Coronary artery (tissue), 2 donors: ENCODE measurements at places on chromosomes 1 and 21.
A peak's percentile ranks its signal among the peaks of the same experiment; 100 is the strongest.

GRCh38 chr1:50658459-50659076 is 235.3 kb upstream of the DMRTA2 start:
- no peak for DNase-seq

GRCh38 chr1:233240829-233241682 is 54.5 kb downstream of the PCNX2 start:
- no peak for DNase-seq

- DNase-seq = peak; percentile 77
Measured at GRCh38 chr1:226736908-226737818, 1.9 kb downstream of the ITPKB start.

- no peak for DNase-seq
Measured at GRCh38 chr1:186611156-186611555, 69.1 kb downstream of the PTGS2 start.

DNA sequence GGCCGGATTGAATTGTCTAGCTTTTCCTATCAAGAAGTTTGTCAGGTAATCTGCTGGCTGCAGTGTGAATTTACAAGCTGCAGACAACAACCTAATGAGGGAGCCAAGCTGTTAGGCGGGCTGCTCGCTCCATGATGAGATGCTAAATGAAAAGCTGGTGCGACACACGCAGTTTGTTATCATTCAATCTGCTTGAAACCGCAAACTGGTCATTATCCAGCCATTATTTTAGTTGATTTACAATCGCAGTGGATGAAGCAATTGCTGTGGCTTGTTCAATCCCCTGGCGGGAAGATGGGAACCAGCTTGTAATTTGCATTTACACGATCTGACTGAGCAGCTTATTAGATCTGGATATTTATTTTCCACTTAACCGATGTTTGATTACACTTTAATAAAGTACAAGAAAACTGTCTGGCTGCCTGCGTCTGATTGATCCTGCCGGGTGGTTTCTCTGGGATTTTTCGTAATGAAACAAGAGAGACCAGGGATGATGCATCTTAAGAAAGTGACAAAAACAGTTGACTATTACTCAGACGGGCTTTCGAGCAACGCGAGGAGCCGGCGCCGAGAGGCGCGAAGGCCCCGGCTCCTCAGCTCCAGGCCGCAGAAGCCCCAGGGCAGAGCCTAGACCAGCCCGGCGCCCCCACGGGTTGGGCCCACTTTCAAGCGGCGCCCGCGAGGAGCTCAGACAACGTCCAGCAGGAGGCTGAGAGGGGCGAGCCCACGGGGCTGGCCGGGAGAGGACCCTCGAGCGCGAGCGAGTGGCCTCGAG is 118.0 kb upstream of the BARHL2 start:
- no peak for DNase-seq

DNA sequence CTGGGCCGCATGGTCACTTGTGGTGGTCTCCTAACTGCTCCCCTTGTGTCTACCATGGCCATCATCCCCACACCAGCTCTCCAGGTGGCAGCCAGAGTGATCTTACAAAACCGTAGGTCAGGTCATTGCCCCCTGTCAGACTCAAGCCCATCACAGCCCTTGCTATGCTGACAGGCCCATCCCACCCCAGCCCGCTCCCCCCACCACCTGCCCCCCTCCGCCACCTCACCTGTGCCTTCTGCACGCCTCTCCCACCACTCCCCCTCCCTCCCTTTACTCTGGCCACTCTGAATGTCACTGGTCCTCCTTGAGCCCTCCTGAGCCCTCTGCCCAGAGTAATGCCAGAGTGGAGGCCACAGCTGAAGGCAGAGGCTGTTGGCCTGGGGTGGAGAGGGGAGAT is 28.5 kb downstream of the TEX35 start:
- DNase-seq = peak; percentile 69

GRCh38 chr1:162566870-162567269 is 5.3 kb downstream of the UAP1 start:
- no peak for DNase-seq

DNA sequence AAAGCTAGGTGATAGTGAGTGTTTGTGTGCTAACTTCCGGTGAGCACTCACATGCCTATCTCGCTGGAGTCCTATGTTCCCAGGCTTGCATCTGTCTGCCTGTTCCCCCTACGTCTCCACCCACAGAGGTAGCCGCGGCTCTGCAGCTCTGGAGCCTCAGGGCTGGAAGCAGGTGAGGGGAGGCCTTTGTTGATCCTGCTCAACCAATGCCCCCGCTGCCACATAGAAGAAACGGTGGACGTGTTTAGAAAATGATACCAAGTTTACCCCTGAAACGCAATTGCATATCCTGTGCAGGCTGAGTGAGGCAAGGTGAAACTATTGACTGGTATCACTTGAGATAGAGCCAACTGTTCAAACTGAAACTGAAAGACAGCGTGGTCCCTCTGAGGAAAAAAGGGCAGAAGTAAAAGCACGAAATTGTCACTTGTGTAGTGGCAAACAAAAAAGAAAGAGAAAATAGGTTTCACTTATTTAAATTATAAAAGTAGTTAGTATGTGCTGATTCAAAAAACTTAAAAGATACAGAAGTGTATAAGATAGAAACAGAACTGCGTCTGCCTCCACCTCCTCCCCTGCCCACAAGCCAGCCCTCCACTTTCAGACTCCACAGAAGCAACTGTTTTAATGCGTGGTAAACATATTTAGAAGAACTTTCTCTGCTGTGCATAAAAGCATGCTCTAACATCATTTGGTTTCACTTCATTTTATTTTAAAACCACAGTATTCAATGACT is 38.6 kb upstream of the ETS2 start:
- DNase-seq = peak; percentile 53

GRCh38 chr1:212587016-212587887 is 21.3 kb upstream of the ATF3 start:
- DNase-seq = no peak

GRCh38 chr21:34363733-34364132 is at the start of gene KCNE2:
KCNE2 (plus strand) TSS chr21:34364006; CDS start chr21:34370479, 6,473 bp downstream.
- DNase-seq = peak; percentile 58

GRCh38 chr1:162111572-162111971 is 42.1 kb downstream of the NOS1AP start:
- DNase-seq = no peak

DNA sequence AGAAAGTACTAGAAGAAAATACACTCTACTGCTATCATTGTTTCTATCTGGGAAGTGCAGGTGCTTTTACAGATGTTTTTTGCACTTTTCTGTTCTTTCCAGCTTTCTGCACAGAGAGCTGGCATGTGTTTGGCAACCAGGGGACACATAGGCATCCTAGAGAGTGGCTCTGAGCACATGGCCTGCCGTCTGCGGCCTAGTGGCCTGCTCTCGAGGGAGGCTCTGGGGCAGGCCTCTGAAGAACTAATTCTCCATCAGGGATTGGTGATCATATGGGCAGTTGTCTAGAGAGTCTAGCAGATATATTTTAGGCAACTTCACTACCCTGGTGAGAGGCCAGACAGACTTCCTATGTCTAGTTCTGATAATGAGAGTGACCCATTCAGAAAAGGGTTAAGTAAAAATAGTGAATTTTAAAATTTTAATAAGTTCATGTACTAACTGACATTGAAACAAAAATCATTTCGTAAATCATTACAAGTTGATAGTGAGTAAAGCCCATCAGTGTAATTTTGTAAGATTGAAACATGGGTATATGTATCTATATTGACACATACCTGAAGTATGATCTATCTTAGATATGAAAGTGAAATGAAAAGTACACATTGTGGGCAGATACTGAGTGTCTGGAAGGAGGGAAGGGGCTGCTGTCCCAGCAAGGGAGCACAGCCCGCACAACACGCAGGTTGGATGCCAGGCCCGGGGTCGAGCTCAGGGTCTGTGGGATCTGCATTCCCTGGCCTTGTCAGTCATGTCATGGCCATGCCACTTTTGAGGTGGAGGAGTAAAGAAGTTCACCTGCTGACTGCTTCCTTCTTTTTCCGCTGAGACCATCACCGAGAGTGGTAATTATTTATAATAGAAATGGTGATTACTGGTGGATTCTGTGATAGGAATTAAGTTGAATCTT is 79.8 kb downstream of the PCBP3 start:
- DNase-seq = no peak

DNA sequence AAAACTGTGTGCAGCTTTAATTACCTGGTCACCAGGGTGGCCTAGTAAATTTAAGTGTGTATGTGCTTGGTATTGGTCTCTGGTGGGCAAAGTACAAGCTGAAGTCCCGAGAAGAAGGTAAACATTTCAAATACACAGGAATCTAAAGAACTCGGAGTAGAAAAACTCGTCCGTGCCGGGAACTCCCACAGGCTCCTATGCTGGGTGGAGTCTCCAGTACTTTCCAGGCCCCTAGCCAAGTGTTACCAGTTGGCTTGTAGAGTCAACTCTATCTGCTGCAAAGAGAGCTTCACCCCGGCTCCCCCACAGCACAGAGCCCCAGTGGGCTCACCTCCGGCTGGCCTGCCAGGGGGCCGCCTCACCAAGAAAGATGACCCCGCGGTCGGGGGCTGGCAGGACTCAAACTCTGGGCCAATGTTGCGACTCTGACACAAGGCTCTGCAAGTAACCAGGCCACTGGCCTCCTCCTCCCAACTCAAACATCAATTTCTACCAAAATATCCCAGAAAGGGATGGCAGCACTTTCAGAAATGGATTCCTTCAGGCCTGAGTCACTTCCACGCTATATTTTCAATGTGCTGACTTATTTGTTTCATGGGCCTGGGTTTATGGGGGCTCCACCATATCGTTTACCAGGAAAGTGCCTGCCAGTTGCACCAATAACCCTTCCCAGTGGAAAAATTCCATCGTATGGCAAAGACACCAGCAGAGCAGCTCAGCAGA is 73.9 kb downstream of the SLC66A1 start:
- peak; percentile 82 for DNase-seq

DNA sequence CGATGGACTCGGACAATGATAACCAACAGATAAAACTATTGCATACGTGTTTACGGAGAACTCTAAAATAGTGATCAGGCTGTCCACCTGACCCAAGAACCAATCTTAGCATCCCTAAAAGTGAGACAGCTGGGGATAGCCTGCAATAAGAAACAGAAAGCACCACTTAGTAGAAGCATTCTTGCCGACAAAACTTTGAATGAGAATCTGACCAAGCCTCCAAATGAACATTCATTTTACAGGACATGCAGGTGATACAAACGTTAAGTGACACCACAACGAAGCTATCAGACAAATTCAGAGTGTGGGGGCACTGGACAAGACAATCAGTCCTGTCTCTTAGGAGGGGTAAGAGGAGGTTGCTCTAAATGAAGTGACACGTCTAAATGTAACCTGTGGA is 1.2 kb downstream of the PSMG1 start:
- DNase-seq = no peak

DNA sequence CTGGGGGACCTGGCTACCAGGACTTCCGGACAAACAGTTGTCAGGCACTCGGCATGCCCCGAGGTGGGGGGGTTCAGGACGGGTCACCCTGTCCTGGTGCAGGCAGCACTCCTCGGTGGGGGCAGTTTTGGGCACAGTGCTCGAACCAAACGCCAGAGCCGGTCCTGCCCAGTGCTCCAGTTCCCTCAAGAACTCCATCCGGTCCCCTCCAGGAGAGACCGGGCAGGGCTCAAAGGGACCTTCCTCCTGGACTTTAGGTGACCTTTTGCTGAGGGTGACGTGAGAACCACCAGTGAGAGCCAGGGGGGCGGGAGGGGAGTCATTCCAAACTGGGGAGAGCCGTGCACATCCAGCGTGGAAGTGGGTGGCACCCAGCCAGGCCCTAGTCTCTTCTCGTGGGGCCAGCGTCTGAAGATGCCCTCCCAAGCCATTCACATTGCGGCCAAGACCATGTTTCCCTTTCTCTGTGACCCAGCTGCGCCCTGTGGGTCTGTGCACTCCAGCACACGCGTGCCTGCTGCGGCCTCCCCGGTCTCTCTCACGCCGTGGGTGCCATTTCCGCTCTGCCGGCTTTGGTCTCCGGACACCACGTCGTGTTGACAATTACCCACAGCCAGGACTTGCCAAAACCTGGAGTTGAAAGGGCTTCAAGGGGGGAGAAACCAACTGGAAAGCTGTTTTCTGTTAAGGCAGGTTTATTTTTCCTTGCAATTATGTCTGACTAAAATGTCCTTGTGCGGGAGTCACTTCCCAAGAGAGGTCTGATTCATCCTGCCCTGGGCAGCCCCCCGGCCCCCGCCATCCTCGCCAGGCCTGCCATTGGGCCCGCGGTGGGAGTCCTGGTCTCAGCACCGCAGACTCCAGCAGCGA is 178.8 kb upstream of the ARHGEF16 start:
- DNase-seq = peak; percentile 85

DNA sequence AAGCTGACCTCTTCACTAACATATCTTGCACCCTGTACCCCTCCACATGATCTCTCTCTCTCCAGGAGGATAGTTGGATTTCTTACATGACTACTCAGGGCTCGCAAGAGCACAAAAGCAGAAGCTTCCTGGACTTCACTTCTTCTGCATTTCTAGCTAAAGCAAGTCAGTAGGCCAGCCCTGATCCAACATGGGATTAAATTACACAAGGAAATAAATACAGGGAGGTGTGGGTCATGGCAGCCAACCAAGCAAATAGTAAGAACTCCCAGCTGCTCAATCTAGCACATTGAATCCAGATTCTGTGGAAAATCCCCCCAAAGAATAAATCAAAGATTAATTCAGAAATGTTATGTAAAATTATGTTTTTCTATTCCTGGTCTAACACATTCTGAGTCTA is 33.3 kb downstream of the KLHDC7A start:
- no peak for DNase-seq

DNA sequence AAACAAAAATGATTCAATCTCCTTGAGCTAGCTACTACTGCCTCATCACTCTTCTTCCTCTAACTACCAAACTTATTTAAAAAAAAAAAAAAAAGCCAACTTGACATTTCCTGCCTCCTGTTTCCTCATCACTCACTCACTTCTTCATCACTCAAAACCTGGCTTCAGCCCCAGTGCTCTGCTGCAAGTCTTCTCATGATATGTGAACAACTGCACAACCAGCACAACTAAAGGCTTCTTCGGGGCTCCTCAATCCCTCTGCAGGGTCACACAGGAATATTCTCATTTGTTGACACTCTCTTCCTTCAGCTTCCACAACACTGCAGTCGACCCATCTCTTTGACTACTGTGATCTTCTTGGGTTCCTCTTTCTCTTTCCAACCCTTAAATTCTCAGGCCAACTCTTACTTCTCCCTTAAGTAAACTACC is 7.6 kb downstream of the MTF1 start:
- DNase-seq = no peak

- no peak for DNase-seq
Measured at GRCh38 chr1:209444961-209445360, 138.6 kb upstream of the CAMK1G start.

DNA sequence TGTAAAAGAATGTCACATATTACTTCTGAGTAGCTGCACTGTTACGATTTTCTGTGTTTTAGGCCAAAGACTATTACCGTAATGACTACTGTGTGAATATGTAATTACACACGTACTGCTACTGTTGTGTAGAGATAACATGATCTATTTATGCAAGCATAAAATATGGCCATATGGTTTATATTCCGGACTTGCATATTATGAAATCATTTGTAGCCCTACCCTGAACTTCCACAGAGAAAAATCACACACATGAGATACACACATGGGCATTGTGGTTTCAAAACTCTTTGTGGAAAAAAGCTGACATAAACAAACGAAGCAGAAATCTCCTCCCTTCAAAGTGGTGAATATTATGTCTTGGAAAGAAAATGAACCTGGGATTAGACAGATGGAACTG is 373.0 kb upstream of the ADAMTS5 start:
- no peak for DNase-seq

GRCh38 chr1:167587872-167588271 is 34.3 kb upstream of the CREG1 start:
- DNase-seq = no peak
